ENCODE measurements at places on chromosomes 4 and X.

DNA sequence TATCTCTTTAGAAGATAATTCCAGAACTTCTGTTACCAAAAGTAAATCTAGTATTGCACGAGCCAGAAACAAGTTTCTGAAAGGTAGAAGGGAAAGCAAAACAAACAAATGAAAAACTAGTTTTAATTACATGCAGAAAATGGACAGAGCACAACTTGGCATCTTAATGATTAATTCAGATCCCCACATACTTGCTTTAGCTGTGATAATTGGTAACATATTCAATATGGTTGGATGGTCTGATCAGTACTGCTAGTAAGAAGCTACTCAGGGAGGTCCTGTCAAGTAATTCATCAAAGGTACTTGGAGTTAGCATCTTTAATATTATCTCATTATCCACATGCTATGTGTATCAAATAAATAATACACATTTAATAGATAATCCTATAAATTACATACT lies 204.3 kb downstream of the TRAM1L1 start:
- no peak for DNase-seq

DNA sequence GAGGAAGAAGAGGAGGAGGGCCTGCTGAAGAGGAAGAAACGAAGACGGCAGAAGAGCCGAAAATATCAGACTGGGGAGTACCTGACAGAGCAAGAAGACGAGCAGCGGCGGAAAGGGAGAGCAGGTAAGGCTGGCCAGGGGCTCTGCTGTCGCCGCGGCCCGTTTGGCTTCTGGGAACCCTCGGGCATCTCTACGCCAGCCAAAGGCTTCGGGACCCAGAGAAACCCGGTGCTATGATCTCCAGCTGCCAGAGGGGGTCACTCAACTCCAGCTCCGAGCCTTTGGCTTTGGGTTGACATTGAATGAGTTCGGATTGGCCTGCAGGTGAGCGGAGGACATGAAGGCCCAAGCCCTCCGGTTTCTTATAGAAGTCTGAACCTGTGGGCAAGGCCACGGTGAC lies 42.8 kb downstream of the BCORL1 start:
- DNase-seq: no peak

DNA sequence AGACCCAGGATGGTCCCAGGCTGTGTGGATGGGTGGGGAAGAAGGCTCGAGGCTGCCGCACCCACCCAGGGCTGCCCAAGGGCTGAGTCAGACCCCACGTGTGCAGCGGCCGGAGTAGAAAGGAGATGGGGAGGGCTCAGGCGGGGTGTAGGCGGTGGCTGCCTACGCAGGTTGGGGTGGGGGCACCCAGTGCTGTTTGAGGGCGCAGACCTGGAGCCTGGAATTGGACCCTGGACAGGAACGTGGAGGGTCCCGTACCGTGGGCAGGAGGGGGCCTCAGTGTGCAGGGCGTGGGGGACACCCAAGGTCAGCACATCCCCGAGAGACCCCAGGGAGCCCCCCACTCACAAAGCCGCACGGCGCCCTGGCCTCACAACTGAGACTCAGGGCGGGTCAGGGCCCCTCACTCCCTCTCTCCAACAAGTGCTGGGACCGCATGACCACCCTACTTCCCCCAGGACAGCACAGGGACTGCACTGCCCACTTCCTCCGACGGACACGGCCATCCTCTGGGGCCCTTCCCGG lies 79.9 kb downstream of the FAM53A start:
- no peak for DNase-seq

- DNase-seq: no peak
These were observed 418.2 kb downstream of the CCSER1 start for GRCh38 chr4:90545380-90545779.

DNA sequence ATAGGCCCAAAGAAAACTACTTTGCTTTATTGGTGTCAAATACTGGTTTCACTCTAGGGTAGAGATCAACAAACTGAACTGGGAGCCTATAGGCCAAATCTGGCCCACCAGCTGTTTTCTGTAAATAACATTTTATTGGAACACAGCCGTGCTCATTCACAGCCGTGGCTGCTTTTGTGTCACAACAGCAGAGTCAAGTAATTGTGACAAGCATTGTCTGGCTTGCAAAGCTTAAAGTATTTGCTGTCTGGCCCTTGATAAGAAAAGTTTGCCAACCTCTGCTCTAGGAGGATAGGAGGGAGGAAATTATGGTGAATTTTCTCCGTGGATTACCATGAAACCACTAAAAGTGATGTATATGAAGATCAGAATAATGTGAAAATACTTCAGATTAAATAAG lies 53.4 kb downstream of the GPAT3 start:
- no peak for DNase-seq

DNA sequence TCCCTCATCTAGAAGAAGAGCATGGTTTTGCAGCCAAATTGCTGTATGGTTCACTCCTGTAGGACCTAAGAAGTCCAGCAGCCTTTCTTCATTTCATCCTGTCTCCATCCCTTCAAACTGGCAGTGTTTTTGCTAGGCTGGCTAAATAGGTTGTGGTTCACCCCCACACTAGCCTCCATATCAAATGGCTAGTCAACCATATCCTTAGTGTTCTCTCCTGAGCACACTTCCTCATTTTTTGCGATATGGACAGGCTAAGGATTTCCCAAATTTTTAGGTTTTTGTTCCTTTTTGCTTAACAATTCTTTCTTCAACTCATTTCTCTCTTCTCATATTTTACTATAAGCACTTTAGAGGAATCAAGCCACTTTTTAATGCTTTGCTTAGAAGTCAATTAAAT lies 98.8 kb upstream of the NOCT start:
- no peak for DNase-seq

DNA sequence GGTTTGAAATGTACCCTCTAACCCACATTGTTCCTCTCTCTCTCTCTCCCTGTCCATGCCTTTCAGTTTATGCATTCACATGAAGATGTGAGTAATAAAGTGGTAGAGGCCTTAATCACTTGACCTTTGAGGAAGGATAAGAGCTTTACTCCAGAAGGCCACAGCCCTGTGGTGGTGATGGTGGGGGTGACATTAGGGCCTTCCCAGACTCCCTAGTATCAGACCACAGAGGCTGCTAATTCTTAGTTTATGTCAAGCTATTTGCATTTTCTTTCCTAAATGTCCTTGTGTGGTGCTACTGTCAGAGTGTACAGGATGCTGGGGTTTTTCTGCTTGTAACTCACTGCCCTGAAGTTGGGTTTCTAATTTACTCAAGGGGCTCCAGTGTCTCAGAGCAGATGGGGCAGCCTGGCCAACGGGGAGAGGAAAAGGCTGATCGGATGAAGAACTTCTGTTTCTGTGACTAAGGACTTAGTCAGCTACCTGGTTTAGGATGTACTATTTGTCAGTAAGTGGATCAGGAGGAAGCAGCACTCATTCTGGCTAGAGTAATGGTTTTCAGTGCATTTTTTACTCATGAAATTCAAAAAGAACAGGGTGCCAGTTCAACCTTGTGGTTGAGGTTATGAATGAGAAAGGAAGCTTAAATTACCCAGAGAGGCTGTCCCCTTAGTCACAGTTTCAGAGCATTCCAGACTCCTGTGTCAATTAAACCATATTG lies 509.6 kb upstream of the DIPK2B start:
- DNase-seq: peak; percentile 42

DNA sequence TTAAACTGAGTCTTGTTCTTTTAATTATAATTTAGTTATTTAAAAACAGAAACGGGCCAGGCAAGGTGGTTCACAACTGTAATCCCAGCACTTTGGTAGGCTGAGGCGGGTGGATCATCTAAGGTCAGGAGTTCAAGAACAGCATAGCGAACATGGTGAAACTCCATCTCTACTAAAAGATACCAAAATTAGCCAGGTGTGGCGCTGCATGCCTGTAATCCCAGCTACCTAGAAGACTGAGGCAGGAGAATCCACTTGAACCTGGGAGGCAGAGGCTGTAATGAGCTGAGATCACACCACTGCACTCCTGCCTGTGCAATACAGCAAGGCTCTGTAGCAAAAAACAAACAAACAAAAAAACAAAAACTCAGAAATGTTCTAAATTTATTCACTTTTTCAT lies 852.9 kb downstream of the TECRL start:
- no peak for DNase-seq

- DNase-seq: no peak
These were observed 2224.0 kb upstream of the AGA start for GRCh38 chr4:179666226-179666625.

GRCh38 chr4:159451006-159451405 lies 348.1 kb downstream of the RAPGEF2 start:
- DNase-seq: no peak

DNA sequence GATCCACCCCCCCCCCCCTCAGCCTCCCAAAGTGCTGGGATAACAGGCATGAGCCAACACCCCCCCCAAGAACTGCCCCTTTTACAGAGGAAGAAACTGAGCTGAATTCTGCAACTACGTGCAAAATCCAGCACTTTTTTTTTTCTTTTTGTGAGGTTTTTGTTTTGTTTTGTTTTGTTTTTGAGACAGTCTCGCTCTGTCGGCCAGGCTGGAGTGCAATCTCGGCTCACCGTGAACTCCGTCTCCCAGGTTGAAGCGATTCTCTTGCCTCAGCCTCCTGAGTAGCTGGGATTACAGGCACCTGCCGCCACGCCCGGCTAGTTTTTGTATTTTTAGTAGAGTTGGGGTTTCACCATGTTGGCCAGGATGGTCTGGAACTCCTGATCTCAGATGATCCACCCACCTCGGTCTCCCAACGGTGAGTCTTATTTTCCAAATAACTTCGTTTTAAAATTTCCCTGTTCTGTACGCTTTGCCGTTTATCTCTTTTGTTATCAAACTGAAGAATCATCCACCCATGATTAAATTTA lies 4.9 kb downstream of the CRLF2 start:
- no peak for DNase-seq

DNA sequence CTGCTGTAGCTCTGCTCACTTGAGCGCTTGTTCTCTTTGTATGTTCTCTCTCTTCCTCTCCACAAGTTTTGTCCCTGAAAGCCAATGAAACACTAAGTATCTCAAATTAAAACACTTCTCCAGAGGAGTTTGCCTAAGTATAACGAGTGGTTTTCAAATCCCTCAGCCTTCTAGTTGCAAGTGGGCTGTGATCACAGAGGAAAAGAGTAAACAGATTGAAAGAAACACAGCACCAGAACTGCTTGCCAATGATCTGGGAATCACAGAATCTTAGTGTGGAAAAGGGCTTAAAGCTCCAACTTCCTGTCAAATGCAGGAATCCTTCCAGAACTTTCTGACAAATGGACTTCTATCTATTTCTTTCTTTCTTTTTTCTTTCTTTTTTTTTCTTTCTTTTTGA lies 4.8 kb upstream of the PRSS12 start:
- no peak for DNase-seq
